CD4-positive, alpha-beta T cell treated with Interleukin-2 at 100 ng/mL for 4 hours (primary cell): ENCODE measurements at places on chromosomes 6 and 20.
A peak's percentile ranks its signal among the peaks of the same experiment; 100 is the strongest.

- DNase-seq = no peak
Measured at GRCh38 chr20:44400671-44400969, 45.1 kb downstream of the HNF4A start.

DNA sequence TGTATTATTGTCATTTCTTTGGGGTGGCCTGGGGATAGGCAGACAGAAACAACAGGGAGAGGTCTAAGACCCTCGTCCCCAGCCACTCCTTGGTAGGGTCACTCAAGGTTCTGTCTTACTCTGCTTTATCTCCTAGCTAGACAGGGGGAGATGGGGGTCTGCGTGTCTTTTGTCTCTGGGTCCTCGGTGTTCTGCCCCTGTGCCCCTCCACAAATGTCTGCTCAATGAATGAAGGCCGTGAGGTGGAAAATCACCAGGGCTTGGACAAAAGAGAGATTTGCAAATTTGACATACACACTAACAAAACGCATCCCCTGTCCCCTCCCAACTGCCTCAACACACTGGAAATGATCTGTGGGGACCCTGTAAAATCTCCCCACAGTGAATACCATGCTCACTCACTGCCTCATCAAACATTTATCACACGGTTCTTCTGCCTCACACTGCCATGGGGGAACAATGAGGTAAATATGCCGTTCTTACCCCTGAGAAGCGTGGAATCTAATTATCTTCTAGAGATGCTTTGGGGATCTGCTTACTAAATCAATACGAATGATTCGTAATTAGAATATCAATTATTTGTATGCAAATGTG lies 13.2 kb upstream of the VAPB start:
- DNase-seq = no peak

DNA sequence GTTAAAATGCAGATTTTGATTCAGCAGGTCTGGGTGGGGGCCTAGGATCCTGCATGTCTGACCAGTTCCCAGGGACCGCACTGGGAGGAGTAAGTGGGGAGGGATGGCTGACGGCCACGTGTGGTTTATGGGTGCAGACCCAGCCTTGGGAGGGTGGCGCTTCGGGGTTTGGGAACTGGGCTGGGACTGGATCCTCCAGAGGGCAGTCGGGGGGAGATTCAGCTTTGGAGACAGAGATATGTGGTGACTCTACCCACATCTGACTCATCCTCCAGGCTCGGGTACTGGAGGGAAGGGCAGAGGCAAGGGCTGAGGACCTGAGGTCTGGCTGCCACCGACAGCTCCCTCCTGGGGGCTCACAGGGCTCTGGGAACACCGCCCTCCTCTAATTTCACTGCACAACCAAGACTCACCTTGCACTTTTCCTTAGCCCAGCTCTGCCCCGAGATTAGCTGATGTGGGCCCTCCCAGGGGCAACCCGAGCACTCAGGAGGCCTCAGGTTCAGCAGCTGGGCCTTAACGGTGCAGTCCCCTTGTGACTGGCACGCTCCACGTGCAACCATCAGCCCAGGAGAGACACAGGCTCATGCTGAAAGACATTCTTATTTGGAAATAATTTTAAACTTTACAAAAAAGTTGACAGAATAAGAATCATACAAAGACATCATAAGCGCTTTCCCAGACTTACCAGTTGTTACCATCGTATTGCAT lies 172.8 kb upstream of the PMEPA1 start:
- DNase-seq = no peak

- no peak for DNase-seq
Measured at GRCh38 chr6:124487623-124488431, 474.4 kb upstream of the RNF217 start.

GRCh38 chr6:3165631-3166534 lies 8.5 kb upstream of the TUBB2A start:
- DNase-seq = no peak

GRCh38 chr20:32465092-32465900 lies 107.2 kb downstream of the ASXL1 start:
- no peak for DNase-seq

DNA sequence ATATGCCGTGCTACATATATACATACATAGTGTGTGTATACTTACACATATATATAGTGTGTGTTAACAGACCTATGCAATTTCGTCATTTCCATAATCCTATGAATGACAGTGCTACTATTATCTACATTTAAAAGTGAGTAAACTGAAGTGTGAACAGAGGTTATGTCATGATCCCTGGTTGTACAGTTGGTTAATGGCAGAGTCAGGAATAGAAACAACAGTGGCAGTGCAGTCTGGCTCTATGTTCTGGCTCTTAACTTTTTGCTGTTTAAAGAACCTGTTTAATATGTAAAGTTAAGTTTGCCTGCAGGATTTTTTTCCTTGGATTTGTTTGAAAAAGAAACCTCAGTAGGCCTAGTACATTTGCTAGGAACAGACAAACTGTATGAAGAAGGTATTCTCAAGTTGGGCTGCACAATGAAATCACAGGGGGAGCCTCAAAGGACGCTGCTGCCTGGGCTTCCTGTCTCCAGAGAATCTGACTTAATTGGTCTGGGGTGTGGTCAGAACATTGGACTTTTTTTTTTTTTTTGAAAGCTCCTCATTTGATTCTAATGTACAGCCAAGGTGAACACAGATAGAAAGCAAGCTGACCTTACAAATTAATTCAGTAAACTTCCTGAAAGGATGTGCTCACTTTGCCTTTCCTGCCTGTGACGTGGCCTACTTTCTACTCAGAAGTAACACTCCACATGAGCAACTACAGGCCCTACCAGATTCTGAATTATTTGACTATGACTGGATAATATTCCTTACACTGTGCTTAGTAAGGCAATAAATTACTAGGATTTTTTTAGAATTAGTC lies 29.4 kb downstream of the PLCB1 start:
- DNase-seq = peak; percentile 18

- DNase-seq = peak; percentile 6
Measured at GRCh38 chr6:27237089-27237803, 10.3 kb upstream of the PRSS16 start.

DNA sequence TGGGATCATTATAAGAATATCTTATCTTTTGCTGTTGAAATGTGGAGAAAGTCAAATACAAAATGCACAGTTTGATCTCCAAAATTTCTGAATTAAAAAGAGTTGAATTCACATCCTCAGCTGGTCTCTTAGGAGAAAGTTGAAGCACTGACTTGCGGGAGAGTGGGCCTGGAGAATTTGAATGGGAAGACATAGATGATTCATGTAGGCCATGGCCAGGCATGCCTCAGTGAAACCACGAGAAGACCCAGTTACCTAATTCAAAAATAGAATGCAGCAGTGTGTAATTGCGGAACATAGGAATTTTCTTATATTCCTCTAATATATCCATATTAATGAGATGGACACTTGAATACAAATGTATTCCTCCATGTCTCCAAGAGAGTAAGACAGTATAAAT lies 53.0 kb upstream of the DTNBP1 start:
- no peak for DNase-seq

DNA sequence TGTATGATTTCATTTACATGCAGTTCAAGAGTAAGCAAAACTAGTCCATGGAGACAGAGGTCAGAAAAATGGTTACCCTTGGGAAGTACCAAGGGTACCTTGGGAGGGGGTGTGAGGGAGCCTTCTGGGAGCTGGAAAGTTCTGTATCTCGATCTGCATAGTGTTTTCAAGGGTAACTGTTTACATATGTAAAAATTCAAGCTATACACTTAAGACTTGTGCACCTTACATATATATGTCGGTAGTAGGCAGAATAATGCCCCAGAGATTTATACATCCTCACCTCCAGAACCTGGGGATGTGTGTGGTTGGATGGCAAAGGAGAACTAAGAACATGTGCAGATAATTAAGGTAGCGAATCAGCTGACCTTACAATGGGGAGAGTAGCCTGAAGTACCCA lies 31.0 kb downstream of the GABRR2 start:
- DNase-seq = no peak

GRCh38 chr6:157531169-157531985 lies 150.4 kb downstream of the ZDHHC14 start:
- no peak for DNase-seq

DNA sequence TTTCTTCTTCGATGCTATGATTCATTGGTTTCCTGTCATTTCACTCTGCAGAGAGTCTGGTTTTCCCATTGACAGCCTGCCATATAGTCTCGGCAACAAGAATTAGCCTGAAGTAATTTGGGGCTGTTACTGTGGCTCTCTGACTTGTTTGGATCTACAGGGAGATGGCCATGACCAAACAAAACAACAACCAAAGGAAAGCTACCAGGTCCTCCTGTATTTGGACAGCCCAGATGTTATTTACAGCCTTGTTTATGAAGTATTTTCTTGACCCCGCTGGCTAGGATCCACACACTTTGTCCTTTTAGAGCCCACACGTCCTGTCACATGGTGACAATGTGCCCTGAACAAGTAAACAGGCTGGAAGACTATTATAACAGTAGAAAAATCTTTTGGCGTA lies 111.4 kb upstream of the PREP start:
- no peak for DNase-seq

- no peak for DNase-seq
Measured at GRCh38 chr6:170083236-170084051, 207.4 kb downstream of the DLL1 start.

DNA sequence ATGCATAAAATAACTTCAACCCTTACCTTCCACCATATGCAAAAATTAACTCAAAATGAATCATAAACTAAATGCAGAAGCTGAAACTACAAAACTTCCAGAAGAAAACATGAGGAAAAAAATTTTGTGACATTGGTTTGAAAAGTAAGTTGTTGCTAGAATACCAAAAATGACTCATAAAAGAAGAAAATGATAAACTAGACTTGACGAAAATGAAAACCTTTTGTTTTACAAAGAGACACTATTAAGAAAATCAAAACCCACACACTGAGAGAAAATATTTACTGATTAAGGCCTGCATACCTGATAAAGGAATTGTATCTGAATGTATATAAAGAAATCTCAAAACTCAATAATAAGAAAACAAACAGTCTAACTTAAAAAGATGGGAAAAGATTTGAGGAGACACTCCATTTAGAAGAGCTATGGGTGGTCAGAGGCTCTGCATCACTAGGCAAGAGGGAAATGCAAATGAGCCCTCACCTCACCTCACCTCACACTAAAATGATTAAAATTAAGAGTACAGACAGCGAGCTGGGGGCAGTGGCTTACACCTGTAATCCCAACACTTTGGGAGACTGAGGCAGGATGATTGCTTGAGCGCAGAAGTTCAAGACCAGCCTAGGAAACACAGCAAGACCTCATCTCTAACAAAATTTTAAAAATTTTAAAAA lies 97.6 kb upstream of the CST7 start:
- no peak for DNase-seq

DNA sequence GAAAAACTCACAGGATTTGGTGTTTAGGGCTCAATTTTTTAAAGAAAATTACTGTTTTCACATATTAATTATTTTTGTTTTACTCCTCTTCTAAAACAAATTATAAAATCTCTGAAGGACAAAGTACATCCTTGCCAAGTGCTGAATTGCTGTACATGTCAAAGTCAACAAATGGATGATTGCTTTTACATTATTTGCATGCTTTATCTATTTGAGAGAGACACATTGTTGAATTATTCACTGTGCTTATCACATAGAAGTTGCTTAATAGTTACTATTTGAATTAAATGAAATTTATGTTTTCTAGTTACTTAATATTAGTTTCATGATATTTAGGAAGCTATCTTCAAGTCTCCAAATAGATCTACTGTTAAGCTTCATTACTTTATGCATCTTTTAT lies 318.6 kb upstream of the PTCHD4 start:
- no peak for DNase-seq

DNA sequence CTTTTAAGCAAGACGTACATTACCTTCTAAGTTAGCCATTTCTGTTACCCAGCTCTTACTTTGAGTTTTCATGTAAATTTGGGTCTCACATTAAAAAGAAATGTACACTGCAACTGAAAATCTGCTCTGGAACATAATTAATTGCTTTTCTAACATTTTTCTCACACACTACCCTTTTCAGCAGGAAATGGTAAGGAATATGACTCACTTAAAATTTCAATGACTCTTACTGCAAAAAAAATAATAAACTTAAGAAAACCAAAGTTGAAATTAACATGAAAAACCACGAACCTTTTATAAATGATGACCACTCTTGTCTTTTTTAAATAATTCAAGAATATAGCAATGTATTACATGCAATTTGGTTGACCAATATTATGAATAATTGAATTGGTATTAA lies 1.3 kb downstream of the CGA start:
- no peak for DNase-seq

GRCh38 chr20:18172379-18172778 lies 34.7 kb downstream of the KAT14 start:
- no peak for DNase-seq

DNA sequence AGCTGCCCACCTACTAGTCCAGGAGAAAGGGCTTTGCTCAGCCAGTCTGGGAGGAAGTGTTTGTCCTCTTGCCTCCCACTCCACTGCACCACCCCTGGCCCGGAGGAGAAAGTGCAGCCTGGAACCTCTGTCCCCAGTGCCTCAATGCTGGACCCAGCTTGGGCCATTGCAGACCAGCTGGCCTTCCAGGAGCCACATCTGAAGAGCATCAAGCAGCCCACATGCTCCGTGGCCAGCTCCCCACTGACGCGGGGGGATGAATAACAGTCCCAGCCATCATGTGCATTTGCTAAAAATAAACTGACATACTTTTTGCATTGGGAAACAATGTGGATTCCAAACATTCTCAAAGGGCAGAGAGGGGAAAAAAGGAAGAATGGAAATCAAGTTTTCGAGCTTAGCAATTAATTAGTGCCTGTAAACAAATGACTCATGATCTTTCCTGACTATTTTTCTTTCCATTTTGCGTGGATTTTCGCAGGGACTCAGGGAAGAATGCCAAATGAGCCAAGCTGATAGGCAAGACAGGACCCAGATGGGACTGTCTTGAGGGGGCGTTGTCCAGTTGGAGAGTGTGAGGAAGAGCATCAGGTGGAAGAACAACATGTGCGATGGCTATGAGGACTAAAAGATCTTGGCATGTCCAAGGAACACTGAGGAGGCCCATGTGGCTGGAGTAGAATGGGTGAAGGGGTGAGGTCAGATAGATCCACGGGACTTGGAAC lies 34.1 kb downstream of the CEBPB start:
- DNase-seq = no peak

GRCh38 chr6:157137501-157137900 lies 185.8 kb downstream of the TMEM242 start:
- no peak for DNase-seq

DNA sequence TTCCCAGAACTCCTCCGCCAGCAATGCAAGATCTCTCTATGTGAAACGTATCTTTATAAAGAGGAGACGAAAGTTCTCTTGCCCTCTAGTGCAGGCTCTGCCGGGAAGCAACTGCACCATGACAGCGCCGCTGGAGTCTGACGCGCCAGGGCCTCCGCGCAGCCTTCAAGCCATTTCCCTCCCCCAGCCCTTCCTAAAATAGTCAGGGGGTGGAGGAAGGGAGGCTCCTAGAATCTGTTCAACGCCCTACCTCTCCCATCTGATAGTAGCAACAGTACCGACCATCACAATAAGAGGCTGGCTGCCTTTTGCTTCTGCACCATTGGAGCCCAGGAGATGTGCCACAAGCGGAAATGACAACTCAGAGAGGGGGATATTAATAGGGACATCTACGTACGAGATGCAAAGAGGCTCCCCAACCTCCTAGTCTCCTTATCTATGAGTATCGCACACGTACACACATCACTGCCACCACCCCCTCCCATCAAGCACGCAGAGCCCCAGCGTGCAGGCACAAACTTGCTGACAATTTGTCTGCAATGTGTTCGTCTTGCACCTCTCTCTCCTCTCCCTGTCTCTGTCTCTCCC lies 1.0 kb downstream of the SYNE1 start:
- DNase-seq = no peak
